ENCODE measurements at places on chromosomes 7 and 10. TPM values are rescaled to one million over a fixed set of nuclear protein-coding genes. Genes with fewer than 3 reads are reported as not detected.

MUC12 gene
- total RNA-seq, result 0.68 TPM

CCDC172 gene
- total RNA-seq, result not detected

AMZ1 gene
- total RNA-seq, result 0.29 TPM

C7orf33 gene
- total RNA-seq, result not detected

DPCD gene
- 3.7 TPM for total RNA-seq

TAC1 gene
- total RNA-seq, result not detected

AEBP1 gene
- total RNA-seq, result 6.6 TPM

LRRC27 gene
- 5.8 TPM for total RNA-seq

IGF2BP3 gene
- 0.84 TPM for total RNA-seq

CPEB3 gene
- 3.8 TPM for total RNA-seq

PRPS1L1 gene
- total RNA-seq, result not detected

ADCY1 gene
- total RNA-seq, result 1.3 TPM

PROSER2 gene
- total RNA-seq, result 0.23 TPM

POR gene
- 57.6 TPM for total RNA-seq

CTNNA3 gene
- not detected for total RNA-seq

NACAD gene
- total RNA-seq, result 0.09 TPM

SPDYE3 gene
- total RNA-seq, result not detected

HMX2 gene
- not detected for total RNA-seq

PGAM2 gene
- 0.58 TPM for total RNA-seq

UNC5B gene
- total RNA-seq, result 0.06 TPM

INA gene
- total RNA-seq, result 0.70 TPM

METTL27 gene
- total RNA-seq, result not detected

CALN1 gene
- total RNA-seq, result not detected

PON3 gene
- total RNA-seq, result 0.40 TPM

SPOCK2 gene
- 127 TPM for total RNA-seq

CALHM2 gene
- total RNA-seq, result 93.4 TPM

MTPN gene
- 109 TPM for total RNA-seq

ARHGEF5 gene
- total RNA-seq, result 5.6 TPM

OPN1SW gene
- not detected for total RNA-seq

SUN3 gene
- not detected for total RNA-seq

ZNF394 gene
- 50.5 TPM for total RNA-seq

PHKG1 gene
- total RNA-seq, result 1.8 TPM

ACTR1A gene
- total RNA-seq, result 86.7 TPM

KCNH2 gene
- total RNA-seq, result not detected

MAGI2 gene
- 0.19 TPM for total RNA-seq

FAM180A gene
- not detected for total RNA-seq

TMEM236 gene
- total RNA-seq, result 0.06 TPM

PTN gene
- not detected for total RNA-seq

MKX gene
- not detected for total RNA-seq

ELN gene
- not detected for total RNA-seq

SPDYE11 gene
- not detected for total RNA-seq

NPTX2 gene
- total RNA-seq, result not detected

RAB19 gene
- 5.0 TPM for total RNA-seq

OR9A2 gene
- total RNA-seq, result not detected

BICC1 gene
- total RNA-seq, result not detected

GPR26 gene
- total RNA-seq, result not detected

IDI2 gene
- not detected for total RNA-seq
